ENCODE measurements at places on chromosomes 12 and 14. TPM values are rescaled to one million over a fixed set of nuclear protein-coding genes. Genes with fewer than 3 reads are reported as not detected.
A peak's percentile ranks its signal among the peaks of the same experiment; 100 is the strongest.

- no peak for DNase-seq
These were observed 19.3 kb downstream of the RFX4 start for GRCh38 chr12:106602076-106602475.

- peak; percentile 41 for DNase-seq
These were observed 8.2 kb downstream of the CAMKK2 start for GRCh38 chr12:121288158-121288845.

- no peak for DNase-seq
These were observed 43.8 kb downstream of the FOXN3 start for GRCh38 chr14:89373185-89373584.

DNA sequence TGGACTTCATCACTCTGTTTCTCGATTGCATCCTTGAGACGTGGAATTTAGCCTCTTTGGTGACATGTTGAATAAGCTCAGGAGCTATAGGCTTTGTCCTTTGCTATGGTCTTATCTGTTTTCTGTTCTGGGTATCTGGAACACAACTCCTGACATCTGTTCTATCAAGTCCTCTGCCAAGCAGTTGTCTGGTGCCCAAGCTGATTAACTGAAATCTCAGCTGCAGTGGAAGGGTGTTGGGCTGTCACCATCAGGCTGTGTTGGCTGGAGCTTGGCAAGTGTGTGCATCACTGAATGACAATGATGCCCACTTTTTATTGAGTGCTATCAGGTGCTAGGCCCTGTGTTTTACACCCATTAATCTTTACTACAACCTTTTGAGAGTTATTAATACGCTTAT is 77.8 kb downstream of the SMOC1 start:
- DNase-seq: no peak

- no peak for DNase-seq
These were observed 50.7 kb downstream of the ELK3 start for GRCh38 chr12:96244826-96245225.

Gene TMEM260
- total RNA-seq: 20.1 TPM

Gene CHMP4A
- total RNA-seq: 40.4 TPM
